ENCODE measurements at places on chromosomes 6 and 20.

DNA sequence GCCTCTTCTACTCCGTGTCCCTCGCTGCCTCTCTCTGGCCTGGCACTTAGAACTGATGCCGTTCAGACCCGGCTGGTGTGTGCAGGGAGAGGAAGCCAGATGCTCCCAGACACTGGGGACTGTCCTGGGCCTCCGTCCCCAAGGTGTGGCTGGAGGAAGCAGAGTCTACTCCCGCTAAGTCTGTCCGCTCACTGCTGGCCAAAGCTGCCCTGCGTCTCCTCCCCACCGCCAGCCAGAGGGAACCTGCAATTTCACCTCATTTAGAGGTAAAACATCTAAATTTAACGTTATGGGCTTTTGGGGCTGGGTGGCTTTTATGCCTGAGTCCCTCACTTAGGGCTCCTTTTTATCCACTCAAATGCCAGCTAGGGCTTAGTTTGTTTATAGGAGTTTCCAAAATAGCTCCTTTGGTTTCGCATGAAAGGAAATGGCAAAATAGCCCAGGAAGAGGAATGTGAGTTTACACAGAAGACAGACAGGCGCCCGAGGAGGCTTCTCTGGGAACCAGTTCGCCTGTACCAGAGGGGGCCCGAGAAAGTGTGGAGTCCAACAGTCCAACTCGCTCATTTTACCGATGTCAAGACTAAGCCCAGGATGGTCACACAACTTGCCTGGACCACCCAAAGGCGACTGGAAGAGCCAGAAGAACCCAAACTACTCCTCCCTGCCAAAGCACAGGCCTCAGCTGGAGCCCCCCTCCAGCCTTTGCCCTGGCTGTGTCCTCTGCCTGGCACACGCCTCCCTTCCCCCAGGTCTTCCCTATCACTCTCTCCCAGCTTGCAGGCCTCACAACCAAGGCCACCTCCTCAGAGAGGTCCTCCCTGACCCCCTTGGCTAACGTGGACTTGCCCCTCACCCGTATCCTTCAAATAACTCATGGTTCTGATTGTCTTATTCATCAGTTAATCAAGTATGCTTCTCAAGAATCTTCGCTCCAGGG lies 54.5 kb downstream of the RIPOR3 start:
- peaks cover 7% of the 10 kb centered on the region for H3K4me1 ChIP-seq
- peak overlapping the region; percentile 60 for H3K27ac ChIP-seq
- no peaks in the 10 kb centered on the region for H3K27me3 ChIP-seq
- no peak for DNase-seq
- no peak overlapping the region for H3K4me3 ChIP-seq

DNA sequence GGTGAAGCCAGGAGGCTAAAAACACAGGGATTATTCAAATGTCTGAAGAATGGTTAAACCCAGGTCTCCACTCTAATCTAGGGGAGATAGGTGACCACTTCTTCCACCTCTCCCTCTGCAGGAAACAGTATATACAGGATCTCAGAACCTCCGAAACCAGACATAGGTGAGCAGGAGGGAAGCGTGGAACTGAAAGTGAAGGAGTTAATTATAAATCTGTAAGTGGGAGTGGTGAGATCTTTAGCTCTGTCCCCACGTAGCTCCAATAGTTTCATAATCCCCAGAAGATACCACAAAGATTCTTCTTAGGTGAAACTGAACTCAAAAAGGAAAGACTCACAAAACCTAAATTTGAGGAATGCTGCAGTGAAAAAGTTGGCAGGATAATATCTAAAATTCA lies 76.8 kb downstream of the THEMIS start:
- no peaks in the 10 kb centered on the region for H3K27me3 ChIP-seq
- DNase-seq = no peak
- no peak overlapping the region for H3K27ac ChIP-seq
- H3K4me1 ChIP-seq = no peaks in the 10 kb centered on the region

DNA sequence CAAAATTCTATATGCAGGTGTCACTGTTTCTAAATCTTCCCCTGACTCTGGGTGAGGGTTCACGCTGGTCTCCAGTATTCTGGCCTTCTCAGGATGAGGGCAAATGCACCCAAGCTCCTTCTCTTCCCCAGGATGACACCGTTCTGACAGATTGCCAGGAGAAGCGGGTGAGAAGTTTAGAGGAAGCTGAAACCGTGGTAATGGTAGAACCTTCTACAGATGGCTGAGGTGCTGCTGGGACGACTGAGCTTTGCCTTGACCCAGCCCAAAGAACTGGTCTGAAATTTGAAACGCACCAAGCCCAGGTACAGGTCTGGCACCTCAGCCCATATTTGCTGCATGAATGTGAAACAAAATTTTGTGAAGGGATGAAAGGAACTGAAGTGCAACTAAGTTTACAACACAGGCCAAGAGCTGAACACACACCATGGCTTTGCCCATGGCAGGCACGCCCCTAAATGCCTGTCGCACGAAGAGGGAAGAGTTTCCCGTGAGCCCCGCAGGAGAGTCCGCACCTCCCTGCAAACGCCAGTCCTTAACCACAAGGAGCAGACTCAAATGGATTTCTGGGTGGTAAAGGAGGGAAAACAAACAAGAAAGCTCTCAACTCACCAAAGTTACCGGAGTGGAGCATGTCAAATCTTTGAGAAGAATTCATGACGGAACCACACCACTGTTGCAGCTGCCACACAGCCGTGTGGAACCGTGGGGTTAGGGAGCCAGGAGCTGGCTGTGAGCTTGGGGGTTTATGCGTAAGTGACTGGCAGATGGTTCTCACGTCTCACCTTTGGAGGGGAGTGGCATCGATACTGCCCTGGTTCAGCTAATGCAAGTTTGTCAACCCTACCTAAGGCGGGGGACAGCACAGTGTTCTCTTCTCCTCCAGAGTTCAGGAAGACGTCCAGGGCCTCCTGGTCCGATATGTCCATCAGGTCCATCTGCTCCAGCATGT lies 138.9 kb downstream of the DTNBP1 start:
- no peak overlapping the region for H3K4me3 ChIP-seq
- H3K36me3 ChIP-seq = peaks cover 13% of the 10 kb centered on the region
- no peaks in the 10 kb centered on the region for H3K27me3 ChIP-seq
- H3K27ac ChIP-seq = peak overlapping the region; percentile 66

DNA sequence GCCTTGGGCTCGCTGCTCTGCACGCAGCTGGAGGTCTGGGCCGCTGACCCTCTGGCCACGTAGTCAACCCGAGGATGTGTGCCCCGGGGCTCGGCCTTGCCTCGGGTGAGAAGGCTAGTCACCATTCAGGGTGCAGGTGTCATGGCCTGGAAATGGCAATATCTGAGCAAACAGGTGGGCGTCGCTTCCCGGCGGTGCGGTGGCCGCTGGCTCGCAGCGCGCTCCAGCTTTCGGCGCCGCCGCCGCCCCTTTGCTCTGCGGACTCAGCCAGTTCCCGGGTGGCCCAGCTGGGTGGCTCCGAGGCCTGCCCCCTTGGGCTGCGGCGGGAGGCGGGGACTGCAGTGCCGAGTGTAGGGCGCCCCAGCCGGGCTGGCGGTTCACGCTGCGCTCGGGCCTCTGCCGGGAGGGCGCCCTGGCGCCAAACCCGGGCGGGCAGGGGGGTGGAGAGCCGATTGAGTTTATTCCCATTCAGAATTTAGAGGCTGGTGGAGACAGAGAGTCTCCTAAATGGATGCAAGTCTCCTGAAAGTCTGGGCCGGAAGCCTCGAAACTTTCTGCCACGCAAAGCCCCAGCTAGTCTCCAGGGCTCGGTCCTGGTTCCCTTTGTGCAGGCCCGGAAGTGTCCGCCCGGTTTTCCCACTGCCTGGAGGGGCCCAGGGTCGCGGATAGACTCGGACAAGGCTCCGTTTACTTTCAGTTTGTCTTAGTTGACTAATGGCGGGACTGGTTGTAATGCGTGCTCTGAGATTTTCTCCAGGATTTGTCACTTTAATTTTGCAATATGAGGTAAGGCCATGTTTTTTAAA lies 11.3 kb upstream of the TFAP2A start:
- no peak for DNase-seq
- H3K27me3 ChIP-seq = peaks cover 66% of the 10 kb centered on the region
- H3K4me1 ChIP-seq = peaks cover 4% of the 10 kb centered on the region

Measured in gastrocnemius medialis (tissue), 4 donors.